NCI-H187 treated with DMSO at 0.1 percent for 48 hours (cell line): ENCODE measurements at places on chromosomes 11 and 22.

DNA sequence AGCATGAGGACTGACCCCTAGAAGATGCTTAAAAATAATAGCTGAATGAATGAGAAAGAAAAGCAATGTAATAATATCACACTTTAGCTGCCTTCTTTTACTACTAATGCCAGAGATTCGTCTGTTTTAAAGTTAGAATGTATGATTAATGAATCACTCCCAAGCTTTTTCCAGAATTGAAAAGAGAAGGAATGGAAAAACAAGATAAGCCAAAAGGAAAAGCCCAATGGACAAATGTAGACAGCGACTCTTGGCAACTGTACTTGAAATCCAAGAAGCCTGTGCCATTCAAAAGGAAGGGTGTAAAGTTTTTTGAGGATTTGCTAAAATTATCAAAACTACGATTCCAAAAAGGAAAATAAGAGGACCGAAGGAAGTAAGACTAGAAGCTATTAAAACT lies 40.8 kb upstream of the PAMR1 start:
- DNase-seq = no peak

GRCh38 chr11:134001088-134001487 lies 44.3 kb upstream of the IGSF9B start:
- no peak for DNase-seq

GRCh38 chr11:71421392-71421950 lies 26.7 kb downstream of the DHCR7 start:
- no peak for DNase-seq

DNA sequence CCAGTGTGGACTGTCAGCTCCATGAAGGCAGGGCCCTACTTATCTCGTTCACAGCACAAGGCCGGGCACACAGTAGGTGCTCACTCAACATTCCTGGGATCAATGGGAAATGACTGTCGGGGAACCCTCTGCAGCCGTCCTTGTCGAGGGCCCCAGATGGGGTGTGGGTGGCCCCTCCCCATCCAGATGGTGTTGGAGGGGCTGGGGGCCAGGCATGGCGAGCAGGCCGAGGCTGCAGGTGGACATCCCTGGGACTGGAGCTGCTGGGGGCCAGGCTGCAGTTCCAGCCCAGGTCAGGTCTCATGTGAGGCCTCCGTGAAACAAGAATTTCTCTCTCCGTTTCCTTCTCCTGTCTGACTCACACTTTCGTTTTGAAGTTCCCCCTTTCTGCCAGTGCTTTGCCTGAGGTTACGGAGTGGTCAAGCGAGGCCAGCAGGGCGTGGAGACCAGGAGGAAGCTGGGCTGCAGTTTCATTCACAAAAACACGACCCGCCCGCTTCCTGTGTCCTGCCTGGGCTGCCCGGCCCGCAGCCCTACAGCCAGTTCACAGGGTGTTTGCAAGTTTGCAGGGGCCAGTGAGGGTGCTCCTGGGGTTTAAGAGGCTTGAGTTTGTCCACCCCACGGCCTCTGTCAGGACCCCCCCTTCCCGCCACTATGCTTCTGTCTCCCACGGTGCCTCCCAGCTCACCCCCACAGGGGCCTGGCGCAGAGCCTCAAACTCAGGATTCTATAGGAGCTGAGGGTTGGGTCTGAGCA lies 4.5 kb downstream of the MYEOV start:
- no peak for DNase-seq

DNA sequence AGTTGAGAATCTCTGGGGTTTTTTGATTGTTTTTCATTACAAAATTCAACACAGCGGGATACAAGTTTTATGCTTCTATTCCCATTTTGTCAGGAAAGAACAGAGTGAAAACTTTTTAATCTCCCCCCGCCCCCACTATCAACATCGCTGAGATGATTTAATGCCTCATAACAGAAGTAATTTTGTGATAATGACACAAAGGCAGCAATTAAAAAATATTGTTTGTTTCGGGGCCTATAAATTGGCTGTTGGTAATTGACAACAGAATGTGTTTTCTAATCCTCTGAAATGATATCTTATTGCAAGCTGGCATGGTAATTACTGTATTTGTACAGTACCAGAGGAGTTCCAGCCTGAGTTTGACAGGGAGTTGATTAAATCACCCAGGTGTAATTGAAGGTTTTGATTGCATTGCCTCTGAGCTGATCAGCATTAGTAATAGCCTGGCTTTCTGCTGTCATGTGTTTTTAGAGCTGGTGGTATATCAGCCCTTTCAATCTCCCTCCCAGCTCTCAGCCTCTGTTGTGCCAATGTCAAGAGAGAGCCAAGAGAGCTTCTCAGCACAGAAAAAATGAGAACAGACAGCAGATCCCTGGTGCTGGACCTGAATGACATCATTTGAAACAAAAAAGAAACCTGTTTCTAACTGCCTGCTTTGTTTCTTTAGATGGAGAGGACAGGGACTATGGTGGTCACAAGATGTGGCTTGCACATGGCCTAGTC lies 265.1 kb downstream of the FAM76B start:
- DNase-seq = no peak

DNA sequence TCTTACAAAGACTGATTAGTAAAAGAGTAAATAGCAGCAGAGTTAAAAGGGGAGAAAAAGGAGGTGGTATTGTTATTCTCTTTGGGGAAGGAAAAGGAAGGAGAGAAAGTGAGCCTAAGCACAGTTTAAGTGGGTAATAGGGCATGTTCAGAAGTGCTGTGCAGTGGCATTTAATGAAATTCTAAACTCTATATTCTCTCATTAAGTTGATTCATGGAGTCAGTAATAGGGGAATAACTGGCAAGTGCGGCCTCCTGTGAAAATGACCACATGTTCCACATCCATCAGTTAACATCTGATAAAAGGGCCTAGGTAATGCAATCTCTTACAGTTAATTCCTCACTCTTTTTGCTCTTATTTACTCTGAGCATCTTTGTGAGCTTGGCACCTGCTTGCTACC lies 516.7 kb downstream of the JRKL start:
- DNase-seq = no peak

- DNase-seq = no peak
Observed at GRCh38 chr22:32579529-32580220, 105.1 kb downstream of the FBXO7 start.

DNA sequence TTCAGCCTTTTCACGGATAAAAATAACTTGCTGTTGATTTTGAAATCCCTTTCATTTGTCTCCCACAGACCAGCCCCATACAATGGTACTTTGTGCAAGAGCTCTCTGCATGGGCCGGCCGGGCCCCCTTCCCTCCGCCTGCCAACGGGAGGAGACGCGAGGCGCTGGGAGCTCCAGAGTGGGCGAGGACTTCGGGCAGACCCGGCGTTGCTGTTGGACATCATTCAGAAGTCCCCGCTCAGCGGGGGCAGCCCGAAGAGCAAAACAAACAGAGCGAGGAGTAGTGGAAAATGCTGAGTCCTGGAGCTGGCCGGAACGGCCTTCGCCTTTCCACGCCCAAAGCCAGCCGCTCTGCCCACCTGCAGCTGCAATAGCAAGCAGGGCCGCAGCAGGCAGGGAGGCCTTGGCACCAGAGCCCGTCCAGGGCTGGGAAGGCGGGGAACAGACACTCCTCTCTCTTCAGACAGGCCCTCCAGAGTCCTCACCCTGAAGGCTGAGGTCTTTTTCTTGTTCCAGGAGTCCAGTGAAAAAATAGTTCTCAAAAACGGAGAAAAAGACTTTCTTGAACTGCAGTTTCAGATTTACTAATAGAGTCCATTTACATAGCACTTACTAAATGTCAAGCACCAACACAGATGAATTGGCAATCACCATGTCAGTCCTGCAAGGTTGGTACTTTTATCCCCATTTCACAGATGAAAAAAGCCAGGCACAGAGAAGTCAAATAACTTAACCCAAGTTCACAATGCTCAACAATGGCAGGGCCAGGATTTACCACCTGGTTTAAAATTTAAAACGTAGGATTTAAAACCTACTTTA lies 135.5 kb downstream of the ETS1 start:
- no peak for DNase-seq

GRCh38 chr11:121929581-121929980 lies 186.4 kb downstream of the BLID start:
- DNase-seq = peak; percentile 69

DNA sequence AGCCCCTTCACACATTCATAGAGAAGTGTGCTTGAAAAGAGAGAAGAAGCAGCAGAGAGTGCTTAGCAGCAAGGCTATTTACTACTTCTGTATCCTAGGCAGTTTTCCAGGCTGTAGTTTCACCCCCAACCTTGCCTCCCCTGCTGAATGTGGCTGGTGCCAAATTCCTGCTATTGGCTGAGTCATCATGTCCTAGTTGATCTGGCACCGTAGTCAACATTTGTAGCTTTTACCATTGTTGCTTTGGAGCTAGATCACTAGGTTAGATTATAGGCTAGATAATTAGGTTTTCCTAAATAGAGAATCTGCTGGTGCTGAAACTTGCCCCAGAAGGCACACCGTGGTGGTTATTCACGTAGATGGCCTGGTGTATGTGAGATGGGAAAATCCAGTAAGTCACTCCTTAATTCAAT lies 32.7 kb downstream of the ARHGAP42 start:
- no peak for DNase-seq

DNA sequence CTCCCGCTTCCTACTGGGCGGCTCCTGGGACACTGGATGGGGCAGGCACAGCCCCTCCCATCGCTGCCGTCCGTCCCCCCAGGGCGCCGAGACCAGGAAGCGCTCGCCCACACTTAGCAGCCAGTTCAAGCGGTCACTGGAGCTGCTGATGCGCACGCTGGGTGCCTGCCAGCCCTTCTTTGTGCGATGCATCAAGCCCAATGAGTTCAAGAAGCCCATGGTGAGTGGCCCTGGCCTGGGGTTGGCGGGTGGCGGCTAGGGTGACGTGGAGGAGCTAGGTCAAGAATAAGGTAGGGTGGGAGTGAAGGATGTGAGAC lies 44.6 kb downstream of the MYO7A start:
- DNase-seq = no peak

DNA sequence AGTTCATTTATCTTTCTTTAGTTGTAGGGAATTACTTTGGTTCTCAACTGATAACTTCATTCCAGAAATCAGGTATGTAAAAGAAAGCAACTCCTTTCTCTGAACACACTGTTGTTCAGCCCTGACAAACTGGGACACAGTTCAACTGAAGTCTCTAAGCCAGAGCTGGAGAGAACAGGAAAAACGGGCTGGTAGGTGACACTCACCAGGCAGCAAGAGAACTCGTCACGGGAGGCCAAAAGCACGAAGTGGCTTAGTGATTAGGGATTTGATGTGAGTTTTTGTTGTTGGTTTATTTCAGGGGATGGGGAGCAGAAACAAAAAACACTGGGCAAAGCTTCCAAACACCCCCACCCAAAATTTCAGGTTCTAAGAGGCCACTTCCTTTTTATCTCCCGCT lies 54.1 kb downstream of the MYH9 start:
- DNase-seq = no peak

DNA sequence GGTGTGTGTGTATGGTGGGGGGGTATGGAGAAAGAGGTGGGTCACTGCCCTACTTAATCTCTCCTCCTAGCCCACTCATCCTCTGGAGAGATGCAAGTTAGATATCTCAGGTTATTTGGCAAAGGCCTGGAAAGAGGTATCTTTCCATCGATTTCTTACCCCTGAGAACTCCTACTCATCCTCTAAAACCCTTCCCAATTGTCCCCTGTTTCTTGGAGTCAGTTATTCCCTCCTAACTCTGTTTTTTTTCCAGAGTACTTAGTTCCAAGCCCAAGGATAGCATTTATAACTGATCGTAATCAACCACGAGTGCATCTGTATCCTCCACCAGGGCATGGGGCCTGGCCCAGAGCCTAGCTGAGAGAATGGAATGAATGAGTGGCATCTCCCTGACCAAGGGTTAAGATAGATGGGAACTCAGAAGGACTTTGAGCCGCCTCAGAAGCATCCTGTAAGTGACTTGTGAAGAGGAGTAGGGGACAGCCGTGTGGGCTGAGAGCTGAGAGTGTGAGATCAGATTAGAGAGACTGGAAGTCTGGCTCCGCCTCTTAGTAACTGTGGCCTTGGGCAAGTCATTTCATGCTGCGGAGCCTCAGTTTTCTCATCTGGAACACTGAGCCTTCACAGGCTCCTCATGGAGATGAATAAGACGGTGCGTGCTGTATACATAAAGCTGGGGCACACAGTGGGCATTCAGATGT lies 16.2 kb downstream of the CD6 start:
- DNase-seq = no peak

DNA sequence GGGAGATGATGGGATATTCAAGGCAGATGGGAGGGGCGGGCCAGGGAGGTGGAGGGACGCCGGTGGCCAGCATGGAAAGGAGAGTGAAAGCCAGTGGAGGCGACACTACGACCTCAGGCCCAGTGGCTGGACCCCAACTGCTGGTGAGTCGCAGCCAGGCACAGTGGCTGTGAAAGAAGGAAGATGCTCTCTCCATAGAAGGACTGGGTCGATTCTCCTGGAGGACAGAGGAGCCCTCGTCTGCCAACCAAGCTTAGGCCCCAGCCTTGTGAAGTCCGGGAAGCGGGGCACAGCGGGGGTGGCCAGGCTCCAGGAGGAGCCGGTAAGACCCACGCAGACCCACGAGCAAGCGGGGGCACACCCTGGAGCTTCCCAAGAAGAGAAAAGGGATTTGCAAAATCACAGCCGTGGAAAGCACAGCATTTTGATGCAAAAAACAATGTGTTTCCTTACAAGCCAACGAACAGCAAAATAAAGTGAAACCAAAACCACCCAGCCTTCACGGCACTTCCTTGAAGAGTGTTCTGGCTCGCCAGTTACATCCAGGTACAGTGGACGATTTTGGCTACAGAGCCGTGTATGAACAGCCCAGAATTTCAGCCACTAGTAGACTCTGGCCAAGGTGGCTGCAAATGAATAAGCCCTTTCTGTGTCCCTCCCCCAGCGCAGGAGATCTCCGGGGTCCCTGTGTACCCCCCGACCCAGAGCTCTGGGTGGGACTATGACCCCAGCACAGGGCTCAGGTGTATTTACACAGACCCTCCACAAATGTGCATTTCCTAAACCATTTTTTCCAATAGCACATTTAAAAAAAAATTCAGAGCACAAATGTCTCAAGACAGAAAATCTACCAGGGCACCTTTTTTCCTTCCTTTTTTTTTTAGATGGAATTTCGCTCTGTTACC lies 96.9 kb downstream of the TRMU start:
- no peak for DNase-seq

GRCh38 chr11:36374726-36375125 lies 78.6 kb downstream of the PRR5L start:
- DNase-seq = no peak

DNA sequence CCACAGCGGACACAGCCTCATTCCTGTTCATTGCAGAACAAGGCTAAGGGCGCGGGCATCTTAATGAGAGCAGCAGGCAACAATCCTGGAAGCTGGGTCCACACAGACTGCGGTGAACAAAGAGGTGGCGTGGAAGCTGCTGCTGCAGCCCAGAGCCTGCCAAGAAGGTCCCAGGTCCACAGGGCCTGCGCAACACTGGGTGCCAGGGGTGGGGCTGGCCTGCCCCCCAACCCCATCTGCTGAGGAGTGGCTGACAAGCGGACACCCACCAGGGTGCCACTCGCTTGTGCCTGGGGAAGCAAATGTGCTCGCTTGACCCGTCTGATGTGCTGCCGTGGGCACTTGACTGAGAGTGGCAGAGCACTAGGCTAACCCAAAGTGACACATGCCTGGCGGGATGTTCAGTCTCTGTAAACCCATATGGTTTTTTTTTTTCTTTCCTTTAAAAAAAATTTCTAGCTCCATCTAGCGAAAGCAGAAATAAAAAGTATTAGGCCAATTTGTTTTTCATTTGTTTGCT lies 83.2 kb upstream of the PITPNB start:
- no peak for DNase-seq
